DMS53 (cell line): ENCODE measurements at places on chromosomes 1 and 21.

GRCh38 chr1:16141573-16142336, 14.1 kb downstream of the EPHA2 start:
- DNase-seq = no peak

GRCh38 chr1:23288201-23288600, 55.9 kb downstream of the HNRNPR start:
- no peak for DNase-seq

GRCh38 chr1:23594149-23594907, 35.0 kb upstream of the ID3 start:
- DNase-seq = no peak

DNA sequence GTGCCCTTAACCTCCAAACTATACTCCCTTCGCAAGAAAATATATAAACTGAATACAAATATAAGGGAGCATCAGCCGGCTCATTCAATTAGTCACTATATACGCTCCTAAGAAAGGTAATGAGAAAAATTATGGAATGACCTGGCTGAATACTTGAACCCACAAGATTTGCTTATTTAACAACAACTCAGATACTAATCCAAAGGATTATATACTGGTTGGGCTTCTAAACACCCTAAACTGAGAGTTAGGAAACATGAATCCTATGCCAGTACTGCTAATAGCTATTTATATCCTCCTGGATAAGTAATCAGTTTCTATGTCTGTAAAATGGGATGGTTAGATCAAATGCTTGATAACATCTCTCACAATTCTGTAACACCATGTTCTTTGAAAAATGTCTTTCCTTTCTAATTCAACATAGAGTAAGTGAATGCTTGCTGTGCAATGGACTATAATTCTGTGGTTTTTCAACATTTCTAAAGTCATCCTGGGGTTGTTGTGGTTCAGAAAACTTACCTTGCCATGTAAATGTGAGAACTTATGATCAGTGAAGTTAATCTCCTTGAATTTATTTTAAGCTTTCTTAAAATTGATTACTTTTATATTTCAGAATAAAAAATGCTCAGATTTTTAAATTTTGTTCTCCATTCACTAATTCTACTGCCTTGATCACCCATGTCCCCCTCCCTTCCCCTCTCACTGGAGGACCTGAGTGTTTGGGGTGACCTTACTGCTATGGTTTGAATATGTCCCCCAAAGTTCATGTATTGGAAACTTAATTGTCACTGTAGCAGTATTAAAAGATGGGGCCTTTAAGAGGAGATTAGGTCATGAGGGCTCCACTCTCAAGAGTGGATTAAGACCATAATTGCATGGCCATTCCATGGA, 14.5 kb downstream of the DUSP10 start:
- DNase-seq = no peak

- DNase-seq = no peak
Observed at GRCh38 chr1:94101613-94102525, 19.1 kb downstream of the ABCA4 start.

GRCh38 chr1:35640380-35641232, 720 bp downstream of the PSMB2 start:
- peak; percentile 48 for DNase-seq

DNA sequence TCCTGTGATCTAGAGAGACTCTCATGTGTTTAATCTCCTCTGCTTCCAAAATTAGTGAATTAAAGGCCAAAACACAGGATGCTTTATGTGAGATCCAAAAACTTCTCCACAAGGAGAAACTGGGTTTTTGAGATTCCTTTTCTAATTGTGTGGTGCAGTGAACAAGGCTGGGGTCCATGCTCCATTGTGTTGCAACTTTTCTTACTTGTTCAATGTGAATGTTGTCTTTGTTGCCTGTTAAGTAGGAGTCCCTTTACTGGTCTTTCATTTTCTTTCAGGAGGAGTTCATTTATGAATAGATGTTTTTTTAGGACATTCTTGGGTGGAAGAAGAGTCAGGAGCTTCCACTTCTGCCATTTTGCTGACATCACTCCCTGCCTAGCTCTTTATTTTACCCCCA, 40.6 kb upstream of the CFHR3 start:
- no peak for DNase-seq

GRCh38 chr1:108045460-108045859, 80.5 kb upstream of the VAV3 start:
- no peak for DNase-seq

DNA sequence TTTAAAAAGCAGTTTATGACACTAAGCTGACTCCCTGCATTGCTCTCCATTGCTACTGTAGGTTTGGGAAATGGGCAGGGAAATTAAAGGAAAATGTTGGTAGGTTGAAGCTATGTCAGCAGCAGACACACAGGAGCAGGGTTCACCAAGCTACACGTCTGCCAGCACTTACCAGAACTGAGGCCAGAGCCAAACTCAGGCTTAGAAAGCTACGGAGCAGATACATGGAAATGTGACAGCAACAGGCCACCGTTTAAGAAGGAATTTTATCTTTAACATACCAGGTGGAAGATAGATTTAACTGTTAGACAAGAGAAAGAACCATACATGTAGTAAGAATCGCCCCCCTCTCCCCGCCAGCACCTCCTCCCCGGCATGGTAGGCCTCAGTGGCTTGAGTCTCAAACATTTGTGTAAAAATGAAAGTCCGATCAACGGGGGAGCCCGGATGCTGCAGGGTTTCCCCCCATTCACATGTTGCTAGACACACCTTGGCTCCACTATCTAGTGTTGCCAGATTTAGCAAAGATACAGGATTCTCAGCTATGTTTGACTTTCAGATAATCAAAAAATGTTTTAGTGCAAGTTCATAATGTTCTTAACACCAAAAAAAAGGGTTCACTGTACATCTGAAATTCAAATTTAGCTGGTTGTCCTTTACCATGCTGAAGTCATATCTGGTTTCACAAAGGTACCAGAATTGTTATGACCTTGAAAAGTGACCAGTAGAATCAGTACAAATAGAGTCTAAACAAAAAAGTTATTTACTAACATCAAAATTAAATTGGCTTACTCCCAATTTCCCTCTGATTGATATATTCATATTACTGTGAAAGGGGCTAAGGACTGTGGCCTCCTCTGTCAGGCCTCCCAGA, 6.7 kb downstream of the OR2T11 start:
- no peak for DNase-seq

- DNase-seq = no peak
Observed at GRCh38 chr1:9648171-9648570, 3.4 kb upstream of the PIK3CD start.

- no peak for DNase-seq
Observed at GRCh38 chr1:230316864-230317745, 109.0 kb downstream of the PGBD5 start.

DNA sequence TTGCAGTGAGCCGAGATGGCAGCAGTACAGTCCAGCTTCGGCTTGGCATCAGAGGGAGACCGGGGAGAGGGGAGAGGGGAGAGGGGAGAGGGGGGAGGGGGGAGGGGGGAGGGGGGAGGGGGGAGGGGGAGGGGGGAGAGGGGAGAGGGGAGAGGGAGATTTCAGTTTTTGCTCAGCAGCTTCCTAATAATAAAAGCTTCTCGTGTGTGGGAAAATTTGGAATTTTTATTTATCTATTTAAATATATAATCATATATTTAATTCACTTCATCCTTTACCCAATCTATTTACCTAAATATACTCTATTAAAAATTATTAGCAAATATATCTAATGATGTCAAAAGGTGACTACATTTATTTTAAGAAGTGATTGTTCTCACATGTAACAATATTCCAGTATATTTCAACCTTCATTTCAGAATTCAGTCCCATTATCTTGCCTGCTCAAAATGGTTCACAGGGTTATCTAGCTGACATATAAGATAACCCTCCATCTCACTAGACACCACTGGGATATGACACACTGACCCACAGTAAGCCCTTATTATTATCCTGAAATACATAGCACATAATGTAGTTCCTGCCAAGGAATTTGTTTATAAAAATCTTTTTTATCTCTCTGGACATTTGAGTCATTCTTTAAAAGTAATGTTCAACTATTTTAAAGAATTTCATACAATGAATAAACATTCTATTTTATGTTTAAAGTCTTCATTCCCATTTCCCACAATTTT, 105.9 kb downstream of the GPATCH2 start:
- DNase-seq = no peak

DNA sequence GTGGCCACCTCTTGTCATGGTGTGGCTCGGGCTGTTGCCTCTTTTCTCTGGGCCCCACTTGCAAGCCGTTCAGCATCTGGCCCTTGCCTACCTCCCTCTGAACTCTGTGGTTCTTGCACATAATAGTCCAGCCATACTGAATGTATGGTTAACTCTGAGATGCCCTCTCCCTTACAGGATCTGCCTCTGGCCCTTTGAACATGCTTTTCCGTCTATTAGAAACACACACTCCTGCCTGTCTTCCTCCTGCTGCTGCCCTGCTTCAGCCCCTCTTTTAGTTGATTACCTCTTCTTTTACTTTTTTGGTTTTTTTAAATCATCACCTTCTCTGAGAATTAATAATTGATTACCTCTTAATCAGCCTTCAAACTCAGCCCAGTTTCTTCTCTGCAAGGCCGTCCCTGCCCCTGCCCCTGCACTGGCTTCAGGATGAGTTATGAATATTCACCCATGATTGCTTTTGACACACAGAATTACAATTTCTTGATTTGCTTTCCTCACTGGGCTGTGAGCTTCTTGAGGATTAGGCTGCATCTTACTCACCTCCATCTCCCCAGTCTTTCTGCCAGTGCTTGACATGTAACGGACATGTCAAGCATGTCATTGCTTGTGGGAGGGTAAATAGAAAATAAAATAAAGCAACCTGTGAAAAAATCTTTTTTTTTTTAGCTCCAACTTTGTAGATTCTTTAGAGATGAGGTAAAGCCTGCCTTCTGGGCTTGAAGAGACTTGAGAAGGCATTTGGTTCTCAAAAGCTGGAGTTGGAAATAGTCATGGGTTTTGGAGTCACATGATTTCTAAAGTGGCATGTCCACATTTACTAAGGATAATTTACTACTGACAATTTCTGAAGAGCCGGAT, 158.3 kb downstream of the PLXNA2 start:
- DNase-seq = no peak

DNA sequence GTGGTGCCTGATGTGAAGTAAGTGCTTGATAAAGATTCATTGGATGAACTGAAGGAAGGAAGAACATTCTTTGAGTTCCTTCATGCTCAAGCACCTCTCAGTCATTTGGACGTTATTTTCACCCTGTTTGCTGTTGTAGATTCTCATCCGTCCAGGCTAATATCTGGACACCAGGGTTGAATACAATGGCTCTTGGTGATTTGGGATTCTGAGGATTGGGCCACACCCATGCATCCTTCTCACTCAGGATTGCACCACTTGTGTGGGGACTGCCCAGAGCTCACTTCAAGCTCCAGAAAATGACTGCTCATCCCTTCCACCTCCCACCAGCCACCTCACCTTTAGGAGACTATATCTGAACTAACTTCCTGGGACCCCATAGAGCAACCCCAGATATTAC, 117.1 kb upstream of the IPO9 start:
- no peak for DNase-seq

DNA sequence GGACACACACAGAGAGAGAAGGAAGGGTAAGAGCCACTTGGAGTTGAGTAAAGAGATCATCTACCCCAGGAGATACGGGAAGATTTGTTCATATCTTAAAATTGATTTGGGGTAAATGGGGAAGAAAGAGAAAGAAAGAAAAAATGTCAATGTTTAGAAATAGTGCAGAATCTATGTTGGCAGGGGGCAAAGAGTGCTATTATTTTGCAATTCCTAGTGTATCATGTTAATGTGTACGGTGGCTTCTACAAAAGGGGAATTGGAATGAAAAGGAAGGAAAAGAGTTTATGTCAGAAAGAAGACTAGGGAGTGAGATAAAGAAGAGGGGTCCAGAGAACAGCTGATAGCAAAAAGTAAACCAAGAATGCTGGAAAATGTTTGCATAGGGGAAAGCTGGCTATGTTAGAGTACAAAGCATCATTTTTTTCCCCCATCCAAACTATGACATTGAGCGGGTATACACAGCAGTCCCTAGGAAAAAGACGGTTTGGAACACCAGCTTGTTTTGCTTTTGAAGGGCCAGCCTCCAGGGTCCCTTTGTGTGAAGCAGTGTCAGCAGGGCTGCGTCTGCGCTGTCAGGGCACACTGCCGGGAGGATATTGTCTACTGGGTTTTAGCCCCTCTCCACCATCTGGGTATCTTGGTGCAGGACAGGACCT, 10.8 kb downstream of the LRRC8D start:
- DNase-seq = no peak

DNA sequence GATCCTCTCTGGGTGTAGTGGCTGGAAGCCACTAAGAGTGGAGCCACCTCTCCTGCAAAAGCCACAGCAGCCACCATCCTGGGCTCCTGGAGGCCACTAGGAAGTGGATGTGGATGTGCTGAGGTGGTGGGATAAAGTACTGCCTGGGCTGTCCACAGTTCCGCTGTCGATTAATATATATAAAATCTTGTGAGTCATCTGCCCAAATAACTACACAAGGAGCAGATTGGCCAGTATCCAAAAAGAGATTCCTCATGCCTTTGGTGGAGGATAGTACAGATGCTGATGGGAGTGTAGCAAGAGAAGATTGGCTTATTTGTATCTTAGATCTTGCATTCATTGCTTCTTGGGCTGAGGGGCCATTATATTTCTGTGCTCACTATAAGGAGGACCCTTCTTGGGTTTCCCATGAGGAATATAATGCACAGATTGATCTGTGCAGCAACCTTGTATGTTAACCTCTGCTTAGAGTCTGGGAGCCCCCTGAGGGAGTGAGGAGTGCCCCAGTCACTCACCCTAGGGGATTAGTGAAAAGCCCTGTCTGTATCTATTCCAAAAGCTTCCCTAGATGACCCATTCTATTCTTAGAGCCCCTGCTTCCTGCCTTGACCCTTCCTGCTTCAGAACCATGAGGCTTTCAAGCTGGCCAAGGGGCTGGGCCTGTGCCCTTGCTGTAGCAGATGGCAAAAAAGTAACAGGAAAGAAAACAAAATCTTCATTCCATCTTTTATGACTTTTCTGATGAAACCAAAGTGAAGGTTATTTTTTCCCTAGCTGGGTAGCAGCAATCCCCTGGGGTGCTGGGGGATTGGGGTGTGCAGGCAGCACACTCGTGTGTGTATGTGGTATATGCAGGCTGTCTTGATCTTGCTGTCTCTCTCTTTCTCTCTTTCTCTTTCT, 31.7 kb downstream of the RCSD1 start:
- no peak for DNase-seq

DNA sequence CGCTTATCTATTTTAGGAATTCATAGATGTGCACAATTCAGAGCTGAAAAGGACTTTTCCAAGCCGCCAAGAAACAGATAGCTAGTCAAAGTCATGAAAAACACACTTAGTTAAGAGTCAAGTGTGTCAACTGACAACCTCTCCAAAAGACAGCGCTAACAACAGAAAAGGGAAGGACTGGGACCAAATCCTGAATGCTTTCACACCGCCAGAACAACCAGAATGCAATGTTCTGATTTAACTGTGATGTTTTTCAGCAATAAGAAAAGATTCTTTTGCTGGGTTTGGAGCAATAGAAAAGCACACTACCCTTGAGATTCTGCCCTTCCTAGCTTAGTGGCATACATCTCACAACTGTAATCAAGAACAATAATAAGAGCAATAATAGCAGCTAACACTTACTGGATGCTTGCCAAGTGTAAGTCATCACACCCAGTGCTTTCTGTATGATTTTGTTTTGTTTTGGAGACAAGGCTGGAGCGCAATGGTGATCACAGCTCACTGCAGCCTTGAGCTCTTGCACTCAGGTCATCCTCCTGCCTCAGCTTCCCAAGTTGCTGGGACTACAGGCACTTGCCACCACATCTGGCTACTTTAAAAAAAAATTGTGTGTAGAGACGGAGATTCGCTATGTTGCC, 33.9 kb upstream of the SDC3 start:
- DNase-seq = no peak
